ENCODE measurements at places on chromosomes 2 and 18. TPM values are rescaled to one million over a fixed set of nuclear protein-coding genes. Genes with fewer than 3 reads are reported as not detected.

- DNase-seq: no peak
Observed at GRCh38 chr18:20996418-20996817, 115.2 kb downstream of the ROCK1 start.

GRCh38 chr2:20468549-20469500 lies 22.0 kb downstream of the RHOB start:
- DNase-seq: no peak

DNA sequence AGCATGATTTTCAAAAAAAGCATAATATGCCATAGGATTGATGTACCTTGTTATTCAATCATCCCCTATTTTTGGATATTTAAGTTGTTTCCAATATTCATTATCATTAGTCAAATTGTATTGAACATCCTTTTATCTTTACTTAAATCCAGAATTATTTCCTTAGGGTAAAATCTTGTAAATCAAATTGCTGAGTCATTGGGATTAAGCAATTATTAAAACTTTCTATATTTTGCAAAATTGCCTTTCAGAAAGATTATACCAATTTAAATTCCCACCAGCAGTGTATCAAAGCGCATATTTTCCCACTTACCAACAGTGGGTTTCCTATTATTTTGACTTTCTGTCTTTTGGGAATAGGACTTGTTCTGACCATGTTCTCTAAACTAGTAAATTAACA lies 159.3 kb downstream of the SS18 start:
- no peak for DNase-seq

GRCh38 chr2:100603414-100603813 lies 40.6 kb downstream of the PDCL3 start:
- DNase-seq: no peak

DNA sequence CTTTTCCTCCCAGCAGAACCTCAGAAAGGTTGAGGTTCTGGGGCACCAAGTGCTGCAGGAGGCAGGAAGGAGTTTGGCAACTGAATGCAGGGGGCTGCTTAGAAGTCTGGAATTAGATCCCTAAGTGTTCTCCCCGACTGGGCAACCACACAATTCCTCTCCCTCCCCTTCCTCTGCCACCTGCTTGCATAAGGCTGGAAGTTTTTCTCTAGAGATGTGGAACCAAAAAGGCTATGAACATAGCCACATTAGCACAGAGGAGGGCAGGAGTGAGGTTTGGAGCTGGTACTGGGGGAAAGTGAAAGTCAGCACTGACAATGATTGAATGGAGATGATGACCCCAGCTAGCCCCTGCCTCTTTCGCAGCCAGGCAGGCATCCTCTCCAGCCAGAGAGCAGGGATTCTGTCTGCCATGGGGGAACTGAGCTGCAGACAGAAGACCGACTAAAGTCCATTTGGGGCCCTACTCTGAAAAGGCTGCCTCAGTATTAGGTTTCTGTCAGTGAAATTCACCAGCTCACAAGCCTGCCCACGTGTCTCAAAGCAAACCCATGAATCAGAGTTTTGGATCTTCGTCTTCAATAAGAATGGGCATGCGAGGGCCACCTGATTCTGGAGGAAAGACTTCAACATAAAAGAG lies 87.9 kb upstream of the ITGA6 start:
- DNase-seq: no peak

DNA sequence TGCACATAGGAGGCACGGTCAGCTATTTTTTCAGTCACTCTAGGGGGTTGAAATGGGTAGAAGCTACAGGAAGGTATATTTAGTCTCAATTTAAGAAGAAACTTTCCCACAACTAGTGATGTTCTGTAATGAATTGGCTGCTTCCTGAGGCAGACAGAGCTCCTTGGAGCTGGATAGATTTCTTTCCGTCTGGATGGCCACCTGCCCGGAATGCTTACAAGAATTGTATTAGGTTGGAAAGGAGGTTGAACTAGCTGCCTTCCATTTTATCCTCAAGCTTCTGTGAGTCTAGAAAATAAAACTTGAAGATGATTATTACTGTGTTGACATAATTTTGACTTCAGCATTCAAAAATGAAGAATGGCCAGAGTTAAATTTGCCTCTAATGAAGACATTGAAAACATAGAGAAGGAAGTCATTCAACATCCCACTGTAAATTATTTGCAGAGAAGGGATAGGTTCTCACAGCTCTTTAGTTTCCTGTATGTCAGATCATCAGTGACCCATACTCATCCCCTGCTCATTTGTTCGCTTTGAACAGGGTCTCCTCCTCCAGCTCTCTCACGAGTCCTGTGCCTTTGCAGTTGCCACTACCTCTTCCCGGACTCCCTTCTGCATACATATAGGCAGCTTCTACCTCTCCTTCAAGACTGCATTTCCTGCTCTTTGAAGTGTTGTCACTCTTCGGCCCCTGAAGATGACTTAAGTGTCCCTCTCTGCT lies 88.8 kb downstream of the CRIM1 start:
- DNase-seq: no peak

DNA sequence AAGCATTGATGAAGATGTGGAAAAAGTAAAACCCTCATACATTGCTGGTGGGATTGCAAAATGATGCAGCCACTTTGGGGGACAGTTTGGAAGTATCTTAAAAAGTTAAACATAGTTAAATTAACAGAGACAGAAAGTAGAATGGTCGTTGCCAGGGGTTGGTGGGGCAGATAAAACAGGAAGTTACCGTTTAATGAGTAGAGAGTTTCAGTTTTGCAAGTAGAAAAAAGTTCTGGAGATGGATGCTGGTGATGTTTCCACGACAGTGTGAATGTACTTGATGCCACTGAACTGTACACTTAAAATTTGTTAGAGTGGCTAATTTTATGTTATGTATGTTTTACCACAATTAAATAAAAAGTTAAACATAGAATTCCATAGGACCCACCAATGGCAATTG lies 44.5 kb upstream of the EGR4 start:
- DNase-seq: no peak

DNA sequence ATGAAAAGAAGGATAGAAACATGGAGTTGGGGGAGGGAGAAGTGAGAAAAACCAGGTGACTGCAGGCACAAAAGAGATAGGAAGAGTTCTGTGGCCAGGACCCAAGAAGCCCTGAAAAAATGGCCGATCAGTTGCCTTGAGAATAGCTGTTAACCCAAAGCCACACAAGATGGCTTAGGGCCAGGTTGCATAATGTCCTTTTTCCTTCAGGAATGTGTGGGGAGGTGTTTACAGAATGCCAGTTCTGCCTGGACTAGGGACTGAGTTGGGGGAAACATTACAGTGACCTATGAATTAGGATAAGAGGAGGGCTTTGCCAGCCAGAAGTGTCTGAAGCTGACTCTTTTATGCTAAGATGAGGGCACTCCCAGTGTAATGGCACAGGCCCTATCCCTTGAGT lies 17.1 kb downstream of the FAM110C start:
- DNase-seq: no peak

DNA sequence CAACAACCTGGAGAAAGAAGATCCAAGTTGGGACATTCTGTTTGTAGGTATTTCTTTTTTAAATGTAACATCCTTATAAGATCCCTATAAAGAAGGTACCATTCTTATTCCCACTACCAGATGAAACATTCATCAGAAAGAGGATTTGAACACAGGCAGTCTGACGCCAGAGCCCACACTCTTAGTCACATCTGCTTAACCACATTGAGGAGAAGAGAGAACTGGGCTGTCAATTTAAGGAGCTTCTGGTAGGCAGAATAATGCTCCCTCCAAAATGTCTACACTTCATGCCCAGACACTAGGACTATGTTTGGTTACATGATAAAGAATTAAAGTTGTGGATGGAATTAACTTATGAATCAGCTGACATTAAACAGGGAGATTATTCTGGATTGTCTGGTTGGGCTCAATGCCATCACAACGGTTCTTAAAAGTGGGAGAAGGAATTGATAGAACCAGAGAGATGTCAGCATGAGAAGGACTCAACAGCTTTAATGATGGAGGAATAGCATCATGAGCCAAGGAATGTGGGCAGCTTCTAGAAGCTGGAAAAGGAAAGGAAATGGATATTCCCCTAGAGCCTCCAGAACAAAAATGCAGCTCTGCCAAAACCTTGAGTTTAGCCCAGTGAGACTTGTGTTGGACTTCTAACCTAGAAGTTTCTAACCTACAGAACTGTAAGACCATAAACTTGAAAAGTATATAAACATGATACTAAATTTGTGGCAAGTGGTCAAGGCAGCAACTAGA lies 82.2 kb downstream of the KLF7 start:
- no peak for DNase-seq

- DNase-seq: no peak
Observed at GRCh38 chr2:102187496-102188150, 800 bp downstream of the IL1RL2 start.

- no peak for DNase-seq
Observed at GRCh38 chr2:50856016-50856541, 175.9 kb downstream of the NRXN1 start.

DNA sequence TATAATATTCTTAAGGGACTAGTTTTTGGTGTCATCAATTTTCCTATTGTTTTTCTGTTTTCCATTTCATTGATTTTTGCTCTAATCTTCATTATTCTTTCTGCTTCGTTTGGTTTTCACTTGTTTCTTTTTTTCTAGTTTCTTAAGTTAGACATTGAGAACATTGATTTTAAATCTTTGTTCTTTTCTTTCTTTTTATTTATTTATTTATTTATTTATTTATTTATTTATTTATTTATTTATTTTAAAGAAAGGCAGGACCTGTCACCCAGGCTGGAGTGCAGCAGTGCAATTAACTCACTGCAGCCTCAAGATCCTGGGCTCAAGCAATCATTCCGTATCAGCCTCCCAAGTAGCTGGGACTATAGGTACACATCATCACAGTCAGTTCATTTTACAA lies 7.0 kb upstream of the FMNL2 start:
- DNase-seq: no peak

DNA sequence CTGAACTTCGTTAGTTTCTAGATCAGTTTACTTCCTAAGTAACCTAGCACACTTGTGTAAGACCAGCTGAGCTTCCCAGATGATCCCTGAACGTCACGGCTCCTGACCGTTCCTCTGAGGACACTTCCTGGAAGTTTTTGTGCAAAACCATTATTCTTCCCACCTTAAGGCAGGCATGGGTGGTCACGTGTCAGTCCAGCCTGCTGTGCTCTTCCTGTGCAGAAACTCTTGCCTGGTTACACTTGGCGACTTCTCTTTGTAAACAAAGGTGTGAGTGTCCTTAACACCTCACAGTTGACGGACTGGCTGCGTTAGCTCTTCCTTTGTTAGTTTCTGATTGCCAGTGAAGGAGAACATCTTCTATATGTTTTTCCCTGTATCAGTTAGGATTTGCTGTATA lies 118.3 kb downstream of the SH3RF3 start:
- no peak for DNase-seq

- no peak for DNase-seq
Observed at GRCh38 chr2:80610108-80610507, 305.6 kb upstream of the LRRTM1 start.

- DNase-seq: no peak
Observed at GRCh38 chr2:216897561-216898203, 37.8 kb upstream of the TNP1 start.

- no peak for DNase-seq
Observed at GRCh38 chr2:229408356-229408755, 137.3 kb upstream of the PID1 start.

DNA sequence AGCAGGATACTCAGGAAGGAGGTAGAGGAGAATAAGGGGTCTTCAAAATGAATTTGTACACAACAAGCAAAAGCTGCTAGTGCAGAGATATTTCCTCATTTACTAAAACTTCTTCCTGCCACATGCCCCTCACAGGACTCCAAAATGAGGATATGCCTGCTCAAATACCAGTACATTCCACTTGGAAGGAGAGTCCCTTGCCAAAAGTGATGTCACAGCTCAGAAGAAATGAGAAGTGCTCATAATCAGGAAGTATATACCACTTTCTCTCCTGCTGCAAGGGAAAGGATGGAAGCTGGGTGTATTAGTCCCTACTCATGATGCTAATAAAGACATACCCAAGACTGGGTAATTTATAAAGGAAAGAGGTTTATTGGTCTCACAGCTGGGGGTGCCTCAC lies 87.7 kb upstream of the FSHR start:
- no peak for DNase-seq

DNA sequence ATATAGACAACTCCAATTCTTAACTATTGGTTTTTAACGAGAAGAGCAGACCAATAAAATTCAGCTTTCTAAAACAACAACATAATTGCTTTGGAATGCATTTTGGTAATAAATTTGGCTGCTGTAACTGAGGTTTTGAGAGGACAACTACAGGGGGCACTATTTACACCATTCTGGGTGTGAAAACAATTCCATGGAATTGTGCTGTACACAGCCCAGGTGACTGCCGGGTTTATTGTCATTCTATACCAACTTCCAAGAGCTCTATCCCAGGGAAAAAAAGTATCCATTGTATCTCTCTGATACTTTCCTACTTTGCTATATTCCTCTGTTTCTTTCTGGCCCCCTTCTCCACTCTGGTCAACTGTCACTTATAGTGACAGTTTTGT lies 38.4 kb downstream of the IRS1 start:
- DNase-seq: no peak

GRCh38 chr18:23127090-23127489 lies 8.2 kb upstream of the CABLES1 start:
- no peak for DNase-seq

GRCh38 chr18:22432657-22433137 lies 15.0 kb upstream of the CTAGE1 start:
- DNase-seq: peak; percentile 81

DNA sequence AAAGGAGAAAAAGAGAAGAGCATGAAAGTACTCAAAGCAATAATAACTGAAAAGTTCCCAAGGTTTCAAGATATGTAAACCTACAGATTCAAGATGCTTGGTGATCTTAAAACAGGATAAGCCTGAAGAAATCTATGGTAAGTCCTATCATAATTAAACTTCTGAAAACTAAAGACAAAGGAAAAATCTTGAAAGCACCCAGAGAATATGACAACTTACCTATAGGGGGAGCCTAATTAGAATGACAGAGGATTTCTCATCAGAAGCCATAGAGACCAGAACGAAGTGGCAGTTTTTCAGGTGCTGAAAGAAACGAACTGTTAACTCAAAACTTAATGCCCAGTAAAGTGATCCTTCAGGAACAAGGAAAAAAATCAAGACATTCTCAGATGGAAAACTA lies 59.7 kb downstream of the XDH start:
- DNase-seq: no peak

DNA sequence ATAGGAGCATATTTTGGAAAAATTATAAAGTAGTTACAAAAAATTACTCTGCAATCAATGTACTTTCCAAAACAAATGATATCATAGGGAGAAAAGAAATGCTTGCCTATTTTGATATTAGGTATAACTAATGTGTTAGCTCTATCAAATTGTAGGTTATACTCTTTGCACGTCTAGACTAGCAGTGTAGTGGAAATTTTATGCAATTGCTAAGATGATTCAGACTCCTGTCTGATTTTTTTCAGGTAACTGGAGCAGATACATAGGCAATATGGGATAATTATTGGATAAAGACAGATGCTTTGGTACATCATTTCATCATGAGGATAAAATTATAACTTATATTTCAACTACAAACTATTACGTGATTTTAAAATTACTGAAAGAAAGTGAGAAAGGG lies 918.3 kb downstream of the EPHA4 start:
- no peak for DNase-seq

GRCh38 chr2:182767578-182767977 lies 51.5 kb downstream of the DNAJC10 start:
- DNase-seq: no peak

Gene TUBA4B
- not detected for total RNA-seq

Gene SSB
- total RNA-seq: 84.8 TPM

Gene ADAM23
- total RNA-seq: 5.8 TPM

Gene CIB4
- total RNA-seq: not detected

Gene LYPD6B
- total RNA-seq: 1.3 TPM

Gene BOLL
- total RNA-seq: not detected

Gene OSBPL1A
- 15.3 TPM for total RNA-seq

Gene LYPD1
- 29.2 TPM for total RNA-seq

Gene RIOK3
- 48.9 TPM for total RNA-seq

Gene BOK
- 117 TPM for total RNA-seq

Gene REG1B
- total RNA-seq: not detected

Gene TRIM54
- not detected for total RNA-seq

Measured in glomerular endothelial cell (primary cell).